ENCODE measurements at places on chromosomes 13 and 19. TPM values are rescaled to one million over a fixed set of nuclear protein-coding genes. Genes with fewer than 3 reads are reported as not detected.

DNA sequence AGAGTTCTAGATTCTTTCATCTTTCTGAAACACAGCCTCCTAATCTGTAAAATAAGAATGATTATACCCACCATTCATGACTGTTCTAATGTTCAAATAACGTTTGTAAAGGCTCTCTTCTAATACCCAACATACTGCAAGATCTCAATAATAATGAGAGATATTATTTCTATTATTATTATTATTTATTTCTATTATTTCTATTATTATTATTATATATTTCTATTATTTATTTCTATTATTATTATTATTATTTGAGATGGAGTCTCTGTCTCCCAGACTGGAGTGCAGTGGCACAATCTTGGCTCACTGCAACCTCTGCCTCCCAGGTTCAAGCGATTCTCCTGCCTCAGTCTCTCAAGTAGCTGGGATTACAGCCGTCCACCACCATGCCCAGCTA is 395.5 kb downstream of the EFNB2 start:
- H3K36me3 ChIP-seq, result no peaks in the 10 kb centered on the region
- H3K4me3 ChIP-seq, result no peak overlapping the region
- no peak for DNase-seq
- H3K4me1 ChIP-seq, result peaks cover 11% of the 10 kb centered on the region

GRCh38 chr19:19054315-19054938 is 9.4 kb upstream of the SLC25A42 start:
- H3K27ac ChIP-seq, result no peak overlapping the region
- DNase-seq, result no peak
- no peaks in the 10 kb centered on the region for H3K4me1 ChIP-seq
- H3K36me3 ChIP-seq, result peaks cover 60% of the 10 kb centered on the region

DNA sequence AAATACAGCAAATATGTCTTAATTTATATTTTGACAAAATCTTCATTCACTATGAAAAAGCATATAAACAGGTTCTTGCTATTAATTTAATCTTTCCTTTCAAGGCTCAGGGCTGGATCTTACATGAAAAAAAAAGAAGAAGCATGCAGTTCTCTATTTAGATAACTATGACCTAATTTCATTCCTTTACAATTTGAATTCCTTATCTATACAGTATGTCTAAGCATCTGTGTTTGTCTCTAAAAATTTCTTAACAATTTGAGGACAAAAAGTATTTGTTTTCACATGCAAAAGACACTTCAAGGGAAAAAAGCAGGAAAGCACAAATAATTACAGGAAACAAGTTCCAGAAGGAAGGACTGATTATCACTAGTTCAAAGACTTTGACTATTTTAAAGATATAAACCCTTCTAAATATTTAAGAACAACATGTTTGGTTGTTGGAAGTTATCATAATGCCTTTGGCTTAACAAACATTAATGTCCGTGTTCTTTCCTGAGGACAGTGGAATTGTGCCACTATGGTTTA is 157.5 kb downstream of the TBC1D4 start:
- H3K4me3 ChIP-seq, result no peak overlapping the region
- no peaks in the 10 kb centered on the region for H3K4me1 ChIP-seq
- H3K36me3 ChIP-seq, result no peaks in the 10 kb centered on the region
- H3K27ac ChIP-seq, result no peak overlapping the region
- no peak for DNase-seq

TMEM272 gene
- 0.40 TPM for total RNA-seq

ADGRE3 gene
- total RNA-seq, result not detected

TDRD12 gene
- total RNA-seq, result 1.7 TPM

KLHL1 gene
- not detected for total RNA-seq
